ENCODE measurements at places on chromosomes 4 and X. TPM values are rescaled to one million over a fixed set of nuclear protein-coding genes. Genes with fewer than 3 reads are reported as not detected.
A peak's percentile ranks its signal among the peaks of the same experiment; 100 is the strongest.

DNA sequence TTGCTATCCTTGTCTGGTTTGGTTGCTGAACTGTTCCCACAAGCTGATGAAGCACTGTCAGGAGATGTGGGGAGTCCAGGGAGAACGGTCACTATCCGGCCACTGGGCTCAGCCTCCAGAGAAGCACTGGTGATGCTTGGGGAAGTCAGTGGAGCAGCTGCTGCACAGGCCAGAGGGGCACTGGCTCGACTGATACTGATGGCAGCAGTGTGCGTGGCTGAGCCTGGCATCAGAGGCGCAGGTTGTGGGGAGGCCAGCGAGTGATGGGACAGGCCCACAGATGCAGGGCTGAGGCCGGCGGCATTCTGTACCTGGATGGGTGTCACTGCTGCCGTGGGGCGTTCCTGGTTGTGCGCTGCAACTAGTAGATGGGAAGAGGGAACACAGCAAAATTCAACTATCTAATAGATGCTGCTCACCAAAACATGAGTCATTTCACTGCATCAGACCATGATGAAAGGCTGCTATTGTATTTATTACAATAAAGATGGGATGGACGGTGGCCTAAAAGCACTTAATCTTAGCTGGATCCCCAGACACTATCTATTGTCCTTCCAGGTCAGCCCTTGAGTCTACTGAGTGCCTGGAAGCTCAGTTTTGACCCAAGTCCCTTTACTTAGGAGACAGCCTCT is 106.3 kb upstream of the CBR4 start:
- ATAC-seq = no peak

GRCh38 chr4:163744861-163745260 is 250.4 kb downstream of the TMA16 start:
- ATAC-seq = no peak

DNA sequence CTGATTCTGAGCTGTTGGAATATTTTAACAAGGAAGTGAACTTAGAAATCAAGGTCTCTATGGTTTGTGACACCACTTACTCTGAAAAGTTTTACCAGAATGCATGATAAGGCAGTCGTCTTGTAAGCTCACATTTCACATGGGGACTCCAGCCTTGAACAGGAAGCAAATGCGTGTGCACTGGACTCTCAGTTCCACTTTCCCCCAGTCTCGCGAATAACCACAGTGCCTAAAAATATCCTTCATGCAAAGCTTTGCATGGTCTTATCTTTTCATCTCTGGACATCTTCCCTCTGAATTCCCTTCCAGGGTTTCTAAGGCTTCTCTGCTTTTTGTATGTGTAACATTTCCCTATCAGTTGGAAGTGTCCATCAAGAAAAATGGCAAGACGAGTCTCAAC is 581.8 kb downstream of the NLGN4X start:
- no peak for ATAC-seq

DNA sequence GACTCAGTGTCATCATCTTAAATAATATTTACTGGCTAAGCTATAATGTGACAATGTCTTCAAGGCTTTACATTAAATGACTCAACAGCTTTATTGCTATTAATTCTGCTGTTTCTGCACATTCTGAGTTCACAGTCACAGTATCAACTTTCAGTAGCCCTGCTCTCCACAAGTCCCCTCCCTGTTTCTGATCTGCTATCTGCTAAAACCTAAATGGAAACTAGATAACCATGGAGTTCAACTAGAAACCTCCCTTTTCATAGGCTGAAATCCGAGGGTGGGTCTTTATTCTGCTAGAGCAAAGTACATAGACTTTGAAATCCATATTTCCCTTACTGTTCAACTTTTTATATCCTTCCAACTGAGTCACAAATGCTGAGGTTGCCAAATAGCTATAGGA is 5.4 kb upstream of the ACE2 start:
- peak; percentile 48 for ATAC-seq

DNA sequence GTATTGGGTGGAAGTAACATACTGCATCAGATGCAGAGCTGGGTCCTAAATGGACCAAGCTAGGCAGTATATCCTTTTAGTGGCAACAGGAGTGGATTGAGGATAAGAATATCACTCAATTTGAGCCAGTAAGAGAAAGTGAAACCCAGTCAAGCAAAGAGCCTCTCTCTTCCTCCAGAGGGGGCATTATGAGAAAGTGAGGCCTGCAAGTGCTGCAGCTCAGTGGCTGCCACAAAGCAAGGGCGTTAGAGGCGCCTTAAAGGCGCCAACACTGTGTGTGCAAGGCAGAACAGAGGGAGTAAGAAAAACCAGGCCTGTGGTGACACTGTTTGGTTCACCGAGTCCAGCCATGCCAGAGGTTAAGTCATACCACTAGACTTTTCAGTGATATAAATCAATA is 17.5 kb downstream of the STX18 start:
- ATAC-seq = no peak

DNA sequence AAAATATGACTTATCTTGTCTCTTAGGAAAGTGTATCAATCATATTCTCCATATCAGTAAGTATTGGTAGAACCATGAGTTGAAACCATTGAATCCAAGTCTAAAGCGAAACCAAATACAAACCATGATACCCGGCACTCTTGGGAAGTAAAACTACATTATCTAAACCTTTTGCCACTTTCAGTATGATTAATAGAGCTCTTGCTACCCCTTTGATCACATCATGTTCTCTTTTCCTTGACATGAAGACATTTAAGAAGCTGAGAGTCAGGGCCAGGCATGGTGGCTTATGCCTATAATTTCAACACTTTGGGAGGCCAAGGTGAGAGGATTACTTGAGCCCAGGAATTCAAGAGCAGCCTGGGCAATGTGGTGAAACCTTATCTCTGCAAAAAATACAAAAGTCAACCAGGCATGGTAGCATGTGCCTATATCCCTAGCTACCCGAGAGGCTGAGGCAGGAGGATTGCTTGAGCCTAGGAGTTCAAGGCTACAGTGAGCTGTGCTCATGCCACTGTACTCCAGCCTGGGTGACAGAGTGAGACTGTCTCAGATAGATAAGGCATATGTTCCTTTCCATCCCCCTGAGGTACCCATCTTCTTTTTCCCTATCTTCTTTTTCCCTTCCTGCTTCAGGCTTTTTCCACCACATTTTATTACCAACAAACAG is 45.4 kb downstream of the CEP135 start:
- no peak for ATAC-seq

DNA sequence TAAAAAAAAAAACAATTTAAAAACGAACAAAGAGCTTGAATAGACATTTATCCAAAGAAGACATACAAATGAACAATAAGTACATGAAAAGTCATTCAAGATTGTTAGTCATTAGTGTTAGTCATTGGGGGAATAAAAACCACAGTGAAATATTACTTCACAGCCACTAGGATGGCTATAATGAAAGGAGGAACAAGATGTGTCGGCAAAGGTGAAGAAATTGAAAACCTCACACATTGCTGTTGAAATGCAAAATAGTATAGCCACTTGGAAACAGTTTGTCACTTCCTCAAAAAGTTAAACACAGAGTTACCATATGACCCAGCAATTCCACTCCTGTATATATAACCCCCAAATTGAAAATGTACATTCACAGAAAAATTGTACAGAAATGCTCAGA is 45.2 kb upstream of the SLC39A8 start:
- ATAC-seq = peak; percentile 88

DNA sequence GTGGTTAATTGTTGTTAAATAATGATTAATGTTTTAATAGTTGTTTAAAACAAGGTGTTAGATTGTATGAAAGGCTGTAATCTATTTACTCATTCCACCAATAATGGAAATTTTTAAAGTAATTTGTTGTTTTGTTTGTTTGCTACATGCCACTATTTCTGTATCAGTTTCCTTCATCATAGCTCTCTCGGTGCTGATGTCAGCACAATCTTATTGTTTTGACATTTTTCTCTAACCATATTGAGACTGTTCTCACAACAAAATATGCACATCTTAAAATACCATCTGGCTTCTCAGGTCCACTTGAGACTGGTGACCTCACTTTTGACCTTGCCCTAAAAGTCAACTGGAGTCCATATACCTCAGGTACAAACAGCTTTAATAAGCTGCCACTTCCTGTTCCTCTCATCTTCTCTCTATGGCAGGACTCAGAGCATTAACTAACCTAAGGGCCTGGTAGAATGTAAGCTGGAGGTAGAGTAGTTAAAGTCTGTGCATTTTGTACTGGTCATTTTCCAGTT is 1.0 kb upstream of the GUCY1B1 start:
- no peak for ATAC-seq

DNA sequence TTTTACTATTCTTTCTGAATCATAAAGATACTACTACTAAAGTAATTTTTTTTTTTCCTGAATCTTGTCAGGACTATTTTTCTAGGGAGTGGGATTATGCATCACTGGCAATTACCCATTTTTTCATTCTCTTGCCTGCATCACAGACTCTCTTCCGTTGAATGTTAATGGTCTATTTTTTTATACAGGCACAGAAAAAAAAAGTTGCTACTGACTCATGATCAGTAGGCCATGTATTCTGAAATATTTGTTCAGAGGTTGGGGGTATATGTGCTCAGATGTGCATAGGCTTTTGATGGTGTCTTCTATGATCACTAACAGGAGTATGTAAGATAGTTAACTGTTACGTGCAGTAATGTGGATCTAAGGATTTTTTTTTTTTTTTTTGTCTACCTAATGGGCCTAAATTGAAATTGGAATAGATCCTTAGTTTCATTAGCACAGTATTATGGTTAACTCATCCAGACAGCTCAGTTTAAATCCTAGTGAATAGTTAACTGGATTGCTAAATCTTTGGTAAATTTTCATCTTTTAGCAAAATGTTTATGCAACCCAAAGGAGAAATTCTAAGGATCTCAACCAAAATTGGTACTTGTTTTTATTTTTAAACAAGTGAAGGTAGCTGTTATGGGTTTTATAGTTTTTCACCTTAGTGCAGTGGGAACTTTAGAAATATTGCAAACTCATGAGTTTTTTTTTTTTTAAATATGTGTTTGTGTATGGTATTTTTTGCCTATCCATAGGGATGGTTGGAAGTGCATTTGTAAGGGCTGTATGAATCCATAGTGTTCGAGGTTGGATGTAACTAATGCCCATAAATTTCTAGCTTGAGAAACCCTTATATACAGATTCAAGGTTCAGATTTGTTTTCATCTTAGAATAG is 12.1 kb downstream of the BMP2K start:
- ATAC-seq = no peak

DNA sequence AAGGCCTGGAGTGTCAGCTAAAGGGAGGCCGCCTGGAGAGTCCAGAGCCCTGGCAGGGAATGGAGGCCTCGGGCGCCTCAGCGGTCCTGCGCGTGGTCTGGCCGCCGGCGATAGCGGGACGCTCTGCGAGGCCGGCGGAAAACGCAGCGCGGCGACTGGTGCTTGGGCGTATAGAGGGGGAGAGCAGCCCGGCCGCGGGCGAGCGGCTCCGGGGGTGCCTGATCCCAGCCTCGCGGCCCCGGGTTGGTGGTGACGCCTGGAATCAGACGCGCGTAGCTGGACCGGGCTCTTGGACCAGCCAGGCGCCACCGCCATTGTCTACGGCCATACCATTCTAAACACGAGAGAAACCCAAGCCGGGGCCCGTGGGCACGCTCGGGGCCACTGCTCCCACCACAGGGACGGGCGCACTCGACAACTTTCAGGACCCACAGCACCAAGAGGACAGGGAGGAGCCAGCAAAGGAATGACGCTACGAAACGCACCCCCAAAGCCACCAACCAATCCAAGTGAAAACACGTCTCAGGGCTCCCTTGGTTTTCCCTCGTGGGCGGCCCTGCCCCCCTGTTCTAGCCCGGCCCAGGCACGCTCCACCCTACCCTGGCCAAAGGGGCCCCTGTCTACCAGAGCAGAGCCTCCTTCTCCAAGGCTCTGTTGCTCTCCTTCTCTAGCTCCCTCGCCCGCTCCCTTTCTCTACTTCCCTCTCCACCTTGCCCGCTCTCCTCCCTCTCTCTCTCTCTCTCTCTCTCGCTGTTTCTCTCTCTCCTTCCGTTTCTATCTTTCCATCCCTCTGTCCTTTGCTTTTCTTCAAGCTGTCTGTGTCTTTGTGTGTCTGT is 7.8 kb downstream of the FRG2 start:
- no peak for ATAC-seq

GRCh38 chr4:2756691-2757350 is 685 bp upstream of the TNIP2 start:
- no peak for ATAC-seq

GRCh38 chr4:188113156-188113555 is 3.8 kb upstream of the TRIML2 start:
- peak; percentile 94 for ATAC-seq

- peak; percentile 92 for ATAC-seq
Measured at GRCh38 chr4:88659055-88659889, 38.4 kb downstream of the NAP1L5 start.

GRCh38 chr4:166493924-166494345 is 620.9 kb downstream of the TLL1 start:
- ATAC-seq = no peak

GRCh38 chrX:29229802-29230201 is 642.6 kb downstream of the IL1RAPL1 start:
- peak; percentile 81 for ATAC-seq

DNA sequence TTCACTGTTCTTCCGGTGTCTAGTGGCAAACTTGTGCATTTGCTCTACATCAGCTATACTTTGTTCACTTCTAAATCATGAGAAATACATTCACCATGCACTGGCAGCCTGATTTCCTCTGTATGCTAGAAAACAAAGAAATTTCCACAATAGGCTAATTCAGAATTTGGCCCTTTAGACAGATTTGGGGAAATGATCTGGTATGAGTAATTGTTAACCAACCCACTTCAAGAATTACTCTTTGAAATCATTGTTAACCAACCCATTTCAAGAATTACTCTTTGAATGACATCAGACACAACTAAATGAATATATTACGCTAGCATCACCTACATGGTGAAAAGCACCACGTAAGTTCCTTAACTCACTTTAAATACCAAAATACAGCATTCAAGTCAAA is 14.6 kb downstream of the APBB2 start:
- ATAC-seq = no peak

DNA sequence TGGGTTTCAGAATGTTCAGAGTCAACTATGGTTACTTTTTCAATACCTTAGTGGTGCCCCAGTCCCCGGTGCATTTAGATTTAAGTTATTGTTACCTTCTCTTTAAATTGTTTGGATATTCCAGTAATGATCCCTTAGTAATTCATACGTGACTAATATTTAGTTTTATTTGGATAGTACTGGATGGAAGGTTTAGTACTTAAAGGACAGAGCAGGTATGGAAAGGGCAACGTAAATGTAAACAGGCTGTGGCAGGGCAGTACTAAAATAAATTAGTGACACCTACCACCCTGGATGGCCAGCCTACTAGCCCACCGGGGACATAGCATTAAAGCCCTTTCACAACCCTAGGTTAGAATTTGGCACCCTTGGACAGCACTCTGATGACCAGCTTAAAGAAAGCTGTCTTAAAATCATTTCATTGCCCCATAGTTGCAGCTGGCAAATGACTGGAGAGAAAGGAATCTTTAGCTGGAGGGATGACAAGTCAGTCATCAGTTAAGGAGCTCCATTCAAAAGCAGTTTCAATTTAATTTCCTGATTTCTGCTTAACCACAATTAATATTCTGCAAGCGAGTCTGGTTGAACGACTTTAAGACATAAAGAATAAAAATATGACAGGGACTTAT is 16.4 kb downstream of the PLP1 start:
- ATAC-seq = no peak

OPHN1 gene
- 4.7 TPM for total RNA-seq

BTC gene
- 1.4 TPM for total RNA-seq

P2RY10 gene
- total RNA-seq = 0.60 TPM

XPNPEP2 gene
- 0.36 TPM for total RNA-seq

SYP gene
- 0.36 TPM for total RNA-seq

SHROOM4 gene
- total RNA-seq = 1.7 TPM

Measured in esophagus mucosa (tissue), 1 donor.